ENCODE measurements at places on chromosomes 7 and 10.
A peak's percentile ranks its signal among the peaks of the same experiment; 100 is the strongest.

- no peak overlapping the region for H3K4me3 ChIP-seq
- no peaks in the 10 kb centered on the region for H3K36me3 ChIP-seq
- no peak for DNase-seq
- no peaks in the 10 kb centered on the region for H3K4me1 ChIP-seq
- no peaks in the 10 kb centered on the region for H3K27me3 ChIP-seq
Measured at GRCh38 chr7:91293136-91293535, 28.9 kb downstream of the FZD1 start.

GRCh38 chr7:129767120-129768015 lies 155.8 kb downstream of the NRF1 start:
- DNase-seq, result no peak
- H3K36me3 ChIP-seq, result no peaks in the 10 kb centered on the region
- peaks cover 12% of the 10 kb centered on the region for H3K4me1 ChIP-seq

- H3K4me3 ChIP-seq, result no peak overlapping the region
- no peaks in the 10 kb centered on the region for H3K27me3 ChIP-seq
- H3K27ac ChIP-seq, result no peak overlapping the region
- DNase-seq, result no peak
Measured at GRCh38 chr7:13933091-13933490, 56.4 kb downstream of the ETV1 start.

DNA sequence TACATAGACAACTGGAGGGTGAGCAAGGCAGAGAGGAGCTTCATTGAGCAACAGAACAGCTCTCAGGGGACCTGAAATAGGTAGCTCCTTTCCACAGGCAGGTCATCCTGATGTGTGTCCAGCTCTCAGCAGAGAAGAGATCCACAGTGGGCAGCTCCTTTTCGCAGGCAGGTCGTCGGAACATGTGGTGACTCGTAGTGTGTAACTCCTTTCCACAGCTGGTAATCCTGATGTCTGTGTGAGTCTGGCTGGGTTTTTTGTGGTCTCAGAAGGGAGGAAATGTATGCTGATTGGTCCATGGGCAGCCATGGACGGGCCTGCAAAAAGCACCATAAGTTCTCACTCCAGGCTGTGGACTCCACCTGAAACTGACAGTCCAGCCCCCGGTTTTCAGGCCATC lies 24.4 kb upstream of the TES start:
- no peaks in the 10 kb centered on the region for H3K4me1 ChIP-seq
- H3K27ac ChIP-seq, result no peak overlapping the region
- no peak for DNase-seq
- no peaks in the 10 kb centered on the region for H3K36me3 ChIP-seq
- H3K4me3 ChIP-seq, result no peak overlapping the region
- H3K27me3 ChIP-seq, result peaks cover 2% of the 10 kb centered on the region

DNA sequence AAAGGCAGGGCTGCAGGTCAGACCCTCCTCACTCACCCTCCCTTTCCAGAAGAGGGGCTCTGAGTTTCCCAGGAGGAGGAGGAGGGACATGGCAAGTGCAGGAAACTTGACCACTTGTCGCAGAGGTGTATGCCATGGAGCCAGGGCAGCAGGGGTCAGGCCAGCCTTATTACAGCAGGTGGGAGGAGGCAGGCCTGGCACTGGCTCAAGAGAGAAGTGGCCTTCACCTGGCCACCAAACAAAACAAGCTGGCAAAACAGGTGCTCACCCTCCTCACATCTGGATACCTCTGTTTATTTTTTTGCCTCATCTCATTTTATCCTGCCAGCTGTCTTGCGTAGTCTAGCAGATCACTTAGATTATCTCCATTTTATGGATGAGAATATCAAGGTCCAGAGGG lies 12.5 kb downstream of the COL13A1 start:
- no peaks in the 10 kb centered on the region for H3K36me3 ChIP-seq
- peaks cover 16% of the 10 kb centered on the region for H3K4me1 ChIP-seq
- no peak for DNase-seq
- no peak overlapping the region for H3K27ac ChIP-seq

- H3K27ac ChIP-seq, result peak overlapping the region; percentile 73
- H3K36me3 ChIP-seq, result no peaks in the 10 kb centered on the region
- peaks cover 18% of the 10 kb centered on the region for H3K4me1 ChIP-seq
- no peak overlapping the region for H3K4me3 ChIP-seq
Measured at GRCh38 chr10:21297603-21298383, 227.7 kb downstream of the SKIDA1 start.
